ENCODE measurements at places on chromosomes 6 and 20. TPM values are rescaled to one million over a fixed set of nuclear protein-coding genes. Genes with fewer than 3 reads are reported as not detected.

PI16 gene
- polyA plus RNA-seq, result 0.05 TPM

CCHCR1 gene
- polyA plus RNA-seq, result 10.4 TPM

PAX1 gene
- polyA plus RNA-seq, result not detected

ADGRF1 gene
- not detected for polyA plus RNA-seq

DNMT3B gene
- polyA plus RNA-seq, result 1.9 TPM

COL9A1 gene
- polyA plus RNA-seq, result not detected

Data from AG04450 (cell line).